ENCODE measurements at places on chromosomes 11 and 22. TPM values are rescaled to one million over a fixed set of nuclear protein-coding genes. Genes with fewer than 3 reads are reported as not detected.

DNA sequence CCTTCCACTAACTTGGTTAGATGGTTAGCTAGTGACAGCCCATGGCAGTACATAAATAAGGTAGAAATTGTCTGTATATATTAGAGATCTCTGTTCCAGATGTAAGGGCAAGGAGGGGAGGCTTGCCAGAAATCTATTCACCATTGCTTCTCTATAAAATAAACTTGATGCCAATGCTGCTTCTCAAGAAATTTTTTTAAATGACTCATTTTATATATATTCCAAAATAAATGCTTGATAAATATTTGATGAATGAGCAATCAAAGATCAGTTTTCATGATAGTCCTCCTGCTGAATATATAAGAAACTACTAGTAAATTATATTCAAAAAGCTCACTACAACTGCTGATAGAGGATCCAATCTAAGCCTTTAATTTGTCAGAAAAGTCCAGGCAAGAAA, 710.6 kb upstream of the CCDC179 start:
- no peak for DNase-seq

DNA sequence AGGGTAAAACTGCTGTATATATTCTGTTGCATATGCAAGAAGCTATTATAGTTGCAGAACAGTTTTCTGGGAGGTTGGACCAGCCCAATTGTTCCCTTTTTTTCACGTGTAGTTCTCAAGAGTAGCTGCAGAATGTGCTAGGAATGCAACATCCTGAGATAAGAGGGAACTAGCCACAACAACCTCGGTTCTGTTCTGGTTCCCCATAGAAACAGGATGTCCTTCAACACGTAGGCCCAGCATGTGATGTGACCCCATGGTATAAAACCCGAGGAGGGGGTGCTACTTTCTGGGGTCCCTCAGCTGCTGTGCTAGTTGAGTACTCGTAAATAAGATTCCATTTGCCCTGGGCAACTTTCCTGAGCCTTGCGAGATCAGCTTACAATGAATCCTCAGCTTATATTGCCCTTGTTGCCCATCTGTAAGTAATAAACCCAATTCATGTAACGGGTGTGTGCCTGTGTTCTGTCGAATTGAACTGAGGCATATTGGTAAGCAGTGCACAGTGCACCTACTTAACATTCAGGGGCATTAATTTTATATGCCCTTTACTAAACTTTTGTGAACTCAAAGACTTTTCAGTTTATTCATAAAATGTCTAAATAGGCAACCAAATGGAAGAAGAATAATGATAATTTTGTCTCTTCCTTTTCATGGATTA, 23.0 kb upstream of the TRAF6 start:
- DNase-seq = no peak

- no peak for DNase-seq
Observed at GRCh38 chr11:1064167-1064566, 10.5 kb upstream of the MUC2 start.

- no peak for DNase-seq
Observed at GRCh38 chr11:20058749-20059458, 101.4 kb downstream of the DBX1 start.

GRCh38 chr11:79417069-79417920, 23.5 kb downstream of the TENM4 start:
- no peak for DNase-seq

The SMTNL1 gene
- total RNA-seq = not detected

The APOBEC3C gene
- 35.5 TPM for total RNA-seq

All from Peyer's patch (tissue), 4 donors.